ENCODE measurements at places on chromosomes 13 and 19.

- no peak for DNase-seq
These were observed 26.8 kb upstream of the LRCH1 start for GRCh38 chr13:46526100-46526735.

- peak; percentile 80 for DNase-seq
These were observed 927 bp downstream of the COL4A2 start for GRCh38 chr13:110307767-110308655.

- no peak for DNase-seq
These were observed 564.1 kb downstream of the EFNB2 start for GRCh38 chr13:105971312-105971711.

GRCh38 chr13:46293436-46293835 is 81.7 kb downstream of the LRRC63 start:
- no peak for DNase-seq

GRCh38 chr19:58552655-58553054 is 2.2 kb downstream of the CHMP2A start:
- DNase-seq: no peak

- no peak for DNase-seq
These were observed 42.7 kb downstream of the ARHGAP35 start for GRCh38 chr19:46903458-46903857.

DNA sequence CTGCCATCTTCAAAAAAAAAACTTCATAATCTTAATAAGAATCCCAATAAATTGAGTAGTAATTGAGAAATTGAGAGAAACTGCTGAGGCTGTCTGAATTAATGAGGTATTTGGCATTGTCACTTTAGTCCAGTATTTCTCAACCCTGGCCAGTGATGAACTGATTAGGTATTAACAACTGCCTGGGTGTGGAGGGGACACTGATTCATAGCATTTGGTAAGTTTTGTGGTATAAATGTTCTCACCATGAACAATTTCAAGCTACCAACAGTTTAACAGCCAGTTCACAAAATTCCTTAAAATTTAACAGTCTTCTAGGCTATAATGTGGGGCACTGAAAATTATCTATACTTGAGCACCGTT is 18.3 kb downstream of the GPC6 start:
- peak; percentile 55 for DNase-seq

DNA sequence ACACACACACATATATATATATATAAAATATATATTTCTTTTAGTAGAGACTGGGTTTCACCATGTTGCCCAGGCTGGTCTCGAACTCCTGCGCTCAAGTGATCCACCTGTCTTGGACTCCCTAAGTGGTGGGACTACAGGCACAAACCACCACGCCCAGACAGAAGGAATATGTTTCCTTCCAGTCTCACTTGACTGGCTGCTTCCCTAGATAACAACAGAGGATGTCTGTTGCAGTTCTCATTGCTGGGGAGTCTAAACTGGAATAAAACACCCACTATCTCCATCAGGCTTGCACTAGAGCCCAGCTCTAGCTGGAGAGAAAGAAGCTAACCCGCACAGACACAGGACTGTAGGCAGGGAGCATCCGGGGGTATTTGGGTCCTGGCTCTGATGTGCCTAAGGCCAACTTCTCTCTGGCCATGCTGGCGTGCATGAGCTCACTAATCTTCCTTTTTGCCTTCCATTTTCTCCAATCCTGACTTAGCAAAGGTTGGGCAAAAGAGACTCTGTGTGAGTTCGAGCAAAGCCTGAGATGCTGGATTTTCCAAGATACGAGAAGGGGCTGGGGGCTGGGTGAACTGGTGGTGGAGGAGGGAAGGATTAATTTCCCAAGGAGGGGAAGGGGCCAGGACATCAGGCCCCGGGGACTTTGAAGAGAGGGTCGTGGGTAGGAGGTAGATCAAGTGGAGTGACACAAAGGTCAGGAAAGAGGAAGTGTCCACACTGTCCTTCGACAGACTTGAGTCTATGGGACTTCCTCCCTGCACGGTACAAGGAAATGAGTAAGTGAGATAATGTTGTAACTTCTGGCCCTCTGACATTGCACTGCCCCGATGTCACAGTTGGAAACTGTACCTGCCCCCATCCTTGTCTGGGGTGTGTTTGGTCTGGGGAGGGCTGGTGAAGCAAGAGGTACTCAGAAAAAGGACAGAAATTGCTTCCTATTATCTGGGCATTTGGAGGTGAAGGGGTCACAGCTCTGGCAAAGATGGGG is 22.5 kb upstream of the ALOX5AP start:
- no peak for DNase-seq

DNA sequence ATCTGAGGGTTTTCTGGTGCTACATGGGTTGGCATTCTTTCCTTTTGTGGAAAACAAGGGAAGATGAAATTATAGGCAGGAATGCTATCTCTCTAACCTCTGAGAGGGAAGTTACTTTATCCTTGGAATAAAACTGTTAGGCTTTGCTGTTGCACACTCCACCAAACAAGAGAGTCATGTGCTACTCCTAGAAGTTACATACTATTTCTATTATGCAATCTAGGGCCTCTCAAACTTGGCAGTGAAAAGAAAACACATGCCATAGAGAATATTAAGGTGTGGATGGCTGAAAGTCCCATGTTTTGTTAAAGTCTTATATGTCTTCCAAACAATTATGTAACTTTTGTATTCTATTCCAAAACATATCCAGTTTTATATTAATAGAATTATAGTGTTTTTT is 367.9 kb downstream of the SLC7A1 start:
- peak; percentile 5 for DNase-seq
